NCI-H524 (cell line): ENCODE measurements at places on chromosomes 5 and 9.

DNA sequence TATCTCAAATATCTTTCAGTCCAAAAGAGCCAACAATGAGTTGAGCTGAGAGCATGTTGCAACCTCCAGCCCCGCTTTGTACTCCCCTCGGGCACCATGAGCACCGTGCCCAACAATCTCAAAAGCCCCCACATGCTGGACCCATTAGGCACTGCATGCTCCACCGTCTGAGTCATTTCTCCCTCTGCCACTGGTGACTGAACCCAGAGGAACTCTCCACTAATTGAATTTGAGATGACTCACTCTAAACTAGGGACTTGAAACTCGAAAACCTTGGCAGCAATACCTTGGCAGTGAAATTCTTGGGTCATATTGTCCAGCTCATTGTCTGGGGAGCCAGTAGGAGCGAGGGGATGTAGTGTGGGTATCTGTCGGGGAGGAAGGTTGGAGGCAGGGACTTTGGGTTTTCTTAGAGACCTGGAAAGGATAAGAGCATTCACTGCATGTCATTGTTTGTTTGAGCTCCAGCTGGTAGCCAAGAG lies 49.9 kb upstream of the SLIT3 start:
- DNase-seq = no peak

GRCh38 chr5:41406424-41406823 lies 104.0 kb downstream of the PLCXD3 start:
- no peak for DNase-seq

DNA sequence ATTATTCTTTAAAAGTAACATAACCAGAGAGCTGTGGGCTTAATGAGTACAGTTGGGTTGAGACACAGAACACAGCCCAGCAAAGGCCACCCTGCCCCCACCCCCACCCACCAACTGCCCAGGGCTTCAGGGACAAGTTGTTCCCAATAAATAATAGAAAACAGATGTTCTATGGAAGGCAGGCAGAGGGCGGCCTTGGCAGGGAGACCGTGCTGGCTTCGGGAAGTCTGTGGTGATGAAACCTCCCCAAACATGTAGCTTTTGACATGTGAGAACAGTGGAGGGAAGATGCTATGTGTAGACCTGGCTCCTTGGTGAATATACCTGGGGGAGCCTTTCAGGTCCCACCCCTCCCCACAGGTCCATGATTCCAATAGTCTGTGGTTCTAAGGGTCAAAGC lies 10.0 kb downstream of the TRAF1 start:
- DNase-seq = no peak

GRCh38 chr5:69374911-69375446 lies 5.4 kb downstream of the RAD17 start:
- no peak for DNase-seq

GRCh38 chr9:69376651-69377050 lies 51.6 kb downstream of the ENTREP1 start:
- no peak for DNase-seq

- DNase-seq = peak; percentile 35
Measured at GRCh38 chr9:98484162-98484561, 224.6 kb downstream of the GABBR2 start.

GRCh38 chr9:4258320-4259090 lies 41.4 kb downstream of the GLIS3 start:
- DNase-seq = no peak

- no peak for DNase-seq
Measured at GRCh38 chr9:104276709-104277245, 182.7 kb downstream of the SMC2 start.

DNA sequence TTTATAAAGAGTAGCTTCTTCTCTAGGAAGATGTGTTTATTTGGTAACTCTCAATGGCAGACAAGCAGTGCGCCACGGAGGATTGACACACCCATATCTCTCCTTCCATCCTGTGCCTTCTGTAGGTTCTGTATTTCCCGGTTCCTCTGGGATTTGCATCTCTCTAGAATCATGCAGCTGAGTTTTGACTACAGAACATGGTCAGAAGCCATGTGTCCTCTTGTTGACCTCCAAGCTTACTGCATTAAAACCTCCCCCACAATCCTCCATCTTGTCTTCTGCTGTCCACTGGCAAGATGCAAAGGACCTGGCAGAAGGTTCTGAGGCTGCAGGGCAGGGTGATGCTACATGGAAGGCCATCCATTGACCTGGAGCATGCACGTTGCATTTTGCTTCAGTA lies 482.0 kb downstream of the DMRT2 start:
- no peak for DNase-seq

DNA sequence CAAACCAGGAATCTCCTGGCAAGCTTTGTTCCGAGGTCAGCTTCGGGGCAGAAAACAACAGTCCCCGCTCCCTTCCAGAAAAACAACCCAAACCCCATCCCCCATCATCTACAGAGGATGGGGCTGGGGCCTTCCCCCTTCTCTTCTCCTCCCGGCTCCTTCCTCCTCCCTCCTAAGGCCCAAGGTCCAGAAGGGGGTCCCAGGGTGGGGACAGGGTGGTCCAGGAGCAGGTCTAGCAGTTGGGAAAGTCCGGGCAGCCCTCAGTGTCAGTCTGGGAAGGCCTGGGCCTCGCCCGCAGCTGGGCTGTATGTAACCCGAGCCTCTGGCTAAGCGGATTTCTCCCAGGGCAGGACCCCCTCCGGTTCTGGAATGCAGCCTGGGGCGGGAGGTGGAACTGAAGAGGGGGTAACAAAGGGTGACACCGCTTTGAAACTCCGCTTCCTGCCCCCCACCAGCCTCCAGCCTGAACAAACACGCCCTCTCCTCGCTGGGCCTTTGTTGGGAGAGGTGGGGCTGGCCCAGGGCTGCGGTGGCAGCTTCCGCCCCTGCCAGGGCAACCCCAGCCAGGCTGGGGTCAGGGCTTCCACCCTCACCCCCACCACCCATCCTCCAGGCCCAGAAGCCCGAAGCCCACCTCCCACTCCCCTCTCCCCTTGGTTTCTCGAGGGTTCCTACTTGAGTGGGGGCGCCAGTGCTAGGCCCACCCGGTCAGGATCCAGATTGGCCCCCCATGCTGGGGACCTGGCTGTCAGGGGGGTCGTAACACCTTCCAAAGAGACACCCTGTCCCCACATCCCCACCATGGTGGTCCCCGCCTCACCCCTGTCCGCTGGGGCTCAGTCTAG lies 63.5 kb downstream of the C9orf50 start:
- peak; percentile 71 for DNase-seq

- DNase-seq = no peak
Measured at GRCh38 chr5:58258984-58259684, 200.8 kb downstream of the PLK2 start.

DNA sequence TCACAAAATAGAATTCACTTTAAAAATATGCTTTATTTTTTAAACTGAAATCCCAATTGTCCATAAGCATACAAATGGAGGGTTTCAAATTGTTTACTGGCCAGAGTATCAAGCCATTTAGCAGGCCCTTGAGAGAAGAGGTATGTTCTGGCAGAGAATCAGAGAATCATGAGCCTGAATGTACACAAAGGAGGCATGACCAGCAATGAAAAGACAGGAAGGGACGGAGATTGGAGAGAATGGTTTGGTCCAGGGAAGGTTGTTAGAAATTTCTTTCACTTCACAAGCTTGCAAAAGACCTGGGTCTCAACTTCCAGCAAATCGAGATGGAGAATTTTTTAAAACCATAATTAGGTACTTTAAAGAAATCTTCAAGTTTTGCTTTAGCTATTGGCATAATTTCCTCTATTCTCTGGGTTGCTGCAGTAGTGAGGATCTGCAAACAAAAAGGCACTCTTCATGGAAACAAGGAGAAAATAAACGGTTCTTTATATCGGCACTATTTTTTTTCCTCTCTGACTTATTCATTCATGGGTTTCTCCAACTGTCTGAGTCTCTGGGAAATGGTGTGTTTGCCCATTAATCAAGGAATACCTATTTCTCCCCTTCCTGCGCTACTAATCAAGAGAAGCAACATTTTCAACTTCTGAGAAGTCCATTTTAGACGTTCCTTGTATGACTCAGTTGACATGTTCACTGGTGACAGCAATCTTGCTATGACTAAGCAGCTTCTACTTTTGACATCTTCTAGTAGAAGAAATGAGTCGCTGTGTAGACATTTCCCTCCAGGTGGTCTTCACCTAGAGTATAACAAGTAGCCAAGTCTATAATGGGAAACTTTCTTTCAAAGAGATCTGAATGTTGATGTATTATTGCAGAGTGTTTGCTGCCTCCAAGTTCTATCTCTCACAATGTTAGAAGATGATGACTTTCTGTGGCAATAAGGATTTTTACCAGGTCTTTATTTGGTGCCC lies 23.1 kb upstream of the ERCC6L2 start:
- no peak for DNase-seq

DNA sequence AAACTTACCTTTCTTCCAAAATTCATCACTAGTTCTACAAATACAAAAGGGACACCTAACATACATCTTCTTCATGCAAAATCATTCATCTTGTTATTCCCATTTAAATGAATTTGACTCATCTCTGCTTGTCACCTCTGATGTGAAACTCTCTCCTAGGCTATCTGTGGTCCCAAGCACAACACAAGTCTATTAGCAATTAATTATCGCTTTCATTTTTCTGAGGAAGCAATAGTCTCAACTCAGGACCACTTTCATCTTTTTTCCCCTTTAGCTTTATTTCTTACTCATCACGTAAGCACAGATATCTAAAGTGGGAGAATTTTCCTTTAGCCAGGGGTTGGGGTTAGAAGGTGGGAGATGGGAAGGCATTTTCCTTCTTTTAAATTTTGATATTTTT lies 131.9 kb downstream of the ST8SIA4 start:
- DNase-seq = no peak

- DNase-seq = no peak
Measured at GRCh38 chr9:98989036-98990000, 45.6 kb downstream of the COL15A1 start.

DNA sequence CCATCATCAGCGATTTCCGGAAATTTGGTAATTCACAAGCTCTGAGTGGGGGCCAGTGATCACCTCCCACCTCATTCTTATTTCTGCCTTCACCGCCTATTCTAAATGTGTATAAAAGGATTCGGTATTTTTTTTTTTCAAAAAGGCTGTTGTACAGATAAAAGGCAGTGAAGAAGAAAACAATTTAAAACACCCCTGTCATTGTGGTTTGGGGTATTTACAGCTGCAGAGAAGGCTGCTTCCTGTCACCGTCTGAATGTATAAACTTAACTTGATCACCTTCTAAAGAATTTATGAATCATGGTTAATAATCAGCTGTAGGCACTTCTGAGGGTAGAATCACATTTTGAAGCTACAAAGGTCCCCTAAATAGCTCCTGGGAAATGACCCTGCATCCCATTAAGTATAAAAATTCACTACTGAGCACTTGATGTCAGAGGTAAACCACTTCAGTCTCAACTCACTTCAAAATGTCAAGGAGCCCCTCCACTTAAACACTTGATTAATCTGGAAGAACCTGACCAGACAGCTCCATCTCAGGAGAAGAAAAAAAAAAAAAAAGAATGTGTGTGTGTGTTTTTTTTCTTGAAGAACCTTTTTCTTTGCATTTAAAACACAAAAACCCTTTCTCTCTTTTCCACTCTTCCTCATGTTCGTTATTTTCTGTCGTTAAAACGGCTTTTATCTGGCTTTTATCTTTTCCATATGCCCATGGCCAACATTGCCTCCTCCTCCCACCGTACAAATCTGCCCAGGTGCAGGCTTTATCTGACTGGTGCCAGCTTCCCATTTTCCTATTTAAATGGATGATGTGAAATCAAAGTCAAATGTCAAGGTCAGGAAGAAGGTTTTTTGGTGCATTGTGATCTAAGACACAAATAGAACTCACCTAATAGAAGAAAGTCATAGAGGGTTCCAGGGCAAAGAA lies 291.2 kb downstream of the IRX1 start:
- DNase-seq = peak; percentile 44

GRCh38 chr5:40224421-40224820 lies 455.3 kb upstream of the PTGER4 start:
- no peak for DNase-seq

GRCh38 chr9:130579738-130580463 lies 524 bp downstream of the FUBP3 start:
- no peak for DNase-seq

DNA sequence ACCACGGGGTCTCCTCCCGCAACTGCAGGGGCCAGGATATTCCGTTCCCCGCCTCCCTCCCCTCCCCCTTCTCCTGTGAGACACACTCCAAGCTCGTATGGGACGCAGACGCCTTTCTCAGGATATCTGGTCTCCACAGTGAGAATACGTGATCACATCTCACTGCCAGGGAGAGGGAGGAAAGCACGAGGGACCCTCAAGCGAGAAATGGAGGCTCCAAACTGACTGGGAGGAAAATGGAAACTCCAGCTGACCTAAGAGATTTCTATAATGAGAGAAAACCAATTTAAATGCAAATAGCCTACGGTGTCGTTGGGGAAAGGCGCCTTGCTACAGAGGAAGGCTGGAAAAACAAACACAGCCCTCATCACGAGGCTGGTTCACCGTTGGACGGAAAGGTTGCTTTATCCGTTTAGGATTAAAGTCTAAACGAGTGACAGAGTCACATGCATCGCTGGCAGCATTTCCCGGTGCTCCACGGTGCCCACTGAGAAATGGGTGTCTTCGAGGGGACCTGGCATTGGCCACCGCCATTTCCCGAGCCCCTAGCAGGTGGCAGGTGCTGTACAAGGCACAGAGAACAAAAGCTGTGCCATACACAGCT lies 116.9 kb upstream of the CPEB4 start:
- DNase-seq = no peak

DNA sequence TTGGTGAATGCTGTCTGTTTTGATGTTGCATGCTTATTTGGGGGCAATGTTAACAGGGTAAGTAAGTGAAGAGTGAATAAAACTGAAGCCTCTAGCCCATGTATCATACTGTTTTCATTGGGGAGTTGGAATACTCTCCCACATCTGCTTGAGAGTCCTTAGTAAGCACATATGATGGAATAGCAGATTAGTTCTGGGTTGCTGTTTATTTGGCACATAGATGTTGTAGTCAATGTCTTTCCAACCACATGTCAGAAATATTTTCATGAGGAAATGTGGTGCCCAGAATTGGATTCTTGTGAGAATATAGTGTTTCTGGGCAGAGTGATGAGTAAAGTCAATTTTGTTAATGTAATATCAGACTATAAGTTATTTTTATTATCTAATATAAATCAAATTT lies 611.7 kb upstream of the FTMT start:
- no peak for DNase-seq

DNA sequence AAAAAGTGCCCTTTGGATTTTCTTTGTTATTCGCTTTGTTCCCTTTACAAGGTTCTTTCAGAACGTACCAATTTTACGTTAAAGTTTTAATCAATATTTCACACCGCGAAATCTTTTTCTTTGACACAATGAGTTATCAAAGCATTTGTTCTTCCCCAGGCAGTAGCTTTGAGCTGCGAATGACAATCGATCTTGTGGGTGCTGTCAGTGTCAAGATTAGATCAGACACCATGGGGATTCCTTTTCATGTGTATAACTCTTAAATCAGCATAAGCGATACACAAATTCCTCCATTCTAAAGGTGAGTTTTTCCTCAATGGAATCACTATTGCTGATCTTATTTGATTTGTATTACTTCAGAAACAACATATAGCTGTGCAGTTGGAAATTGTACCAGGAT lies 145.5 kb downstream of the ST8SIA4 start:
- no peak for DNase-seq
